ENCODE measurements at places on chromosomes 13 and 19. TPM values are rescaled to one million over a fixed set of nuclear protein-coding genes. Genes with fewer than 3 reads are reported as not detected.

The ABHD8 gene
- 4.1 TPM for total RNA-seq

The GATAD2A gene
- total RNA-seq = 196 TPM

The CALM3 gene
- total RNA-seq = 567 TPM

The SUGP1 gene
- 58.2 TPM for total RNA-seq

The TPRX1 gene
- not detected for total RNA-seq

The TMEM238 gene
- total RNA-seq = 10.8 TPM

The SYCN gene
- not detected for total RNA-seq

The SPTBN4 gene
- 2.9 TPM for total RNA-seq

The PRODH2 gene
- total RNA-seq = not detected

The PEX11G gene
- 0.82 TPM for total RNA-seq

The MAB21L1 gene
- total RNA-seq = 0.06 TPM

The ZNF729 gene
- not detected for total RNA-seq

The CYP4F12 gene
- not detected for total RNA-seq

The FBXO27 gene
- 1.3 TPM for total RNA-seq

The SLC25A41 gene
- 0.60 TPM for total RNA-seq

The TMEM59L gene
- not detected for total RNA-seq

The SIGLEC8 gene
- total RNA-seq = not detected

The SYT5 gene
- total RNA-seq = not detected

The LMTK3 gene
- 2.2 TPM for total RNA-seq

The NCR1 gene
- 0.43 TPM for total RNA-seq

The HPN gene
- total RNA-seq = 0.31 TPM

The ADGRE2 gene
- total RNA-seq = 0.29 TPM

The DAND5 gene
- total RNA-seq = not detected

The CCDC106 gene
- 12.0 TPM for total RNA-seq

Data from activated naive CD8-positive, alpha-beta T cell treated with anti-CD3 and anti-CD28 coated beads for 36 hours (primary cell).